GOT3 (cell line): ENCODE measurements at places on chromosomes 1 and 21.

DNA sequence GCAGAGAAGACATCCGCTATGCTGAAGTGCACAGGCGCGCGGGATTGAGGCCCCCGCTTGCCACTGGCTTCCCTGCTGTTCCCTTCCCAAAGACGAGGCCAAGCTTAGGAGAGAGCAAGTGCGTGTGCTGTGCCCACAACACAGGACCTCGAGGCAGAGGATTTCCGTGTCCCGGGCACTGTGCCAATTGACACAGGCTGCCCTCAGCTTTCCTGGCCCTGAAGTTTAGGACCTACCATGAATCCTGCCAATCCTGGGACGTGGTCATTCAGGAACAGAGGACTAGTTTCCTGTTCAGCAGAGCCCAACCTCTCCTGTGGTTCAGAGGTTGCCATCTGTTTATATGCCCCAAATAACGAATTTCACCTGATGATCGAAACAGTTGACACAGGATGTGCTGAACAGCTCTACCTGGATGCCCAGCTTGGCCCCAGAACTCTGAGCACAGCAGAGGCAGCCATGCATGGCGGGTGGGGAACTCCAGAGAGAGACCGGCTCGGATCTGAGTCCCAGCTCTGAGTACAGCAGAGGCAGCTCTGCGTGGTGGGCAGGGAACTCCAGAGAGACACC lies 22.0 kb downstream of the SLC37A1 start:
- DNase-seq = no peak

DNA sequence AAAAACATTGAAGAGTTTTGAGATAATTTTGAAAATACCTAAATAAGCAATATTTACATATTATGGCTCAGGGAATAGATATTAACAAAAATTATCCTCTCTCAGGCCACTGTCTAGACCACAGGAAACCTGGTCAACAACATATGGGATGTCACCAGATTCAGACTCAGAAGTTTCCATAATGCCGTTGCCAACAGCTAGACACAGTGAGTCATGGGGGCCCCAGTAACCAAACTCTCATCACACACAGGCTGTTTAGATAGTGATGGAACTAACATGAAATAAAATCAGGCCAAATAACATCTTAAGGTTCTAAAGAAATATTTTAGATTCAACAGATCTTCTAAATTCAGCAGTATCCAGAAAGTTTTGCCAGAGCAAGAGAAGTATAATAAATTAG lies 681.7 kb upstream of the ADAMTS5 start:
- DNase-seq = no peak

- DNase-seq = no peak
These were observed 57.3 kb upstream of the CCDC190 start for GRCh38 chr1:162918151-162918754.

DNA sequence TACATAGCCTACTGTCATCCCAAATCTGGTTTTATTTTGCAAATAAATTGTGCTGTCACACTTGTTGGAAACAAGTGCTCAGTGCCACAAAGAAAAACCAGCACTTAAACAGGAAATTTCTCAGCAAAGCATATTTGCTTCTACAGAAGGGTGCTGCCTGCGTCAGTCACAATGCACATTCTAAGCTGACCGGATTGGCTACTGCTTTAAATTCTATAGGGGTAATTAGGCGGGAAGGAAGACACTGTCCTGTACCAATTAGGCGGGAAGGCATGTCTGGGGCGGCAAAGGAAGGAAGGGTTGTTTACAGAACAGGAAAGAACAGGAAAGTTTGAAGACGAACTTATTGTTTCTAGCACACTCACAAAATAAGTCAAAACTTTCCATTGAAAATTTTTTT lies 2.8 kb downstream of the IFI16 start:
- no peak for DNase-seq

- no peak for DNase-seq
These were observed 570 bp upstream of the NPR1 start for GRCh38 chr1:153677718-153678518.

DNA sequence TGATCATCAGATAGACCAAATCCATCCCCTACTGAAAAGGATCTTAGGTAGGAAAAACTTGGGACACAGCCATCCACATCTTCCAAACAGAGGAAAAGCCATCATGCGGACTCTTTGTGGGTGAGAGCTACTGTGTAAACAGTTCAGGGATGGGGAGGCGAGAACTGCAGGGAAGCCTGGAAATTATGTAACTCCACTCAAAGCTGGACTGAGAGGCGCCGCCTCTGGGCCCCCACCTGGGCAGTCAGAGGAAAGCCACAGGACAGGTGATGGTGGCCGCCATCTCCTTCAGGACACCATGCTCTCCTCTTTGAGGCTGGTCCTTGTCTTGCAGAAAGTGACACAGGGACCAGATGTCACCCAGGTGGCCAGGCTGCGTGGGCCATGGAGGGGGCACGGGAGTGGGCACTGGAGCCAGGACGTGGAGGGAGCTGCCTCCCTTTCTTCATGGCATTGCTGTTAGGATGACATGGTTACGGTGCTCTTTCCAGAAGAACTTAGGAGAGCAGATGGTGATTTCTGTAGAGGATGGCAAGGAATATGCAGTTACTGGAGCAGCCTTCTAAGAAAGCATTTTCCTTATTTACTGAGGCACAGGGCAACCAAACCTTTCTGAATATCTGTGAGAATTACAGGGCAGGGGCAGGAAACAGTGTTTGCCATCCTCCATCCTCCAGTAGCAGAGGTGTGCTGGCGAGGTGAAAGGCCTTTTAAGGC lies 32.0 kb upstream of the TDRD10 start:
- DNase-seq = no peak

DNA sequence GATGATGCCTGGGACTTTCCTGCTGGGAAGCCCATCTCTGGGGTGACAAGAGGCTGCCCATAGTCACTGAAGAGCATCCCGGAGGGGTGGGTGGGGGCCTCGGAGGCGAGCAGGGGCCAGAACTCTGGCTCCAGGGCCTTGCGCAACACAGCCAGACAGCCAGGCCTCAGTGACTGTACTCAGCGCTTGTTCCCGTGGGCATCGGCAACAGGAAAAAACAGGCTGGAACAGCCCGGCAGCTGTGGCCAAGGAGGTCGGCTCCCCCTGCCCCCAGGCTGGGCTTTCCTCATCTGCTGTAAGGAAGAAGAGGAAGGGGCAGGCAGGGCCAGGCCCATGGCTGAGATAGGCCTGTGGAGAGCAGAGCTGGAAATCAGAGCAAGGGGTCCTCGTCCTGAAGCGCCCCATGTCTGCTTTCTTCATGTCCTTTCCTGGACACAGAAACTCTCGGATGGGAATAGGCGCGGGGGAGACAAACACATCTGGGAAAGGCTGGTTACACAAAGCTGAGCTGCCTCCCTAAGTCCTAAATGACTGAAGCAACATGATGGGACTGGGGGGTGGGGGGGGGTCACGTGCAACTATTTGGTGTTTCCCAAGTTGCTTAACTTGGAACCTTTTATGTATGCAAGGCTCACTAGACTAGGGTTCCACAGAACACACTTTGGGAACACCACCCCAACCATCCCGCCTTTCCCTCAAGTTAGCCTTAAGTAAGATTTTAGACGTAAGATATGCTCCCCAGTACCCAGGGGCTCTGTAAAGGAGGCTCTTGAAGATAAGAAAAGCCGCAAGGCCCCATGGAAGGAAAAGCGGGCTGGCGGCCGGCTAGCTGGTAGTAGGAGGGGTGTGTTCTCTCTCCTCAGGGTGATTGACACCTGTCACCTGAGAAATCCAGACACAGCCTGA lies 30.7 kb downstream of the HSPG2 start:
- no peak for DNase-seq

DNA sequence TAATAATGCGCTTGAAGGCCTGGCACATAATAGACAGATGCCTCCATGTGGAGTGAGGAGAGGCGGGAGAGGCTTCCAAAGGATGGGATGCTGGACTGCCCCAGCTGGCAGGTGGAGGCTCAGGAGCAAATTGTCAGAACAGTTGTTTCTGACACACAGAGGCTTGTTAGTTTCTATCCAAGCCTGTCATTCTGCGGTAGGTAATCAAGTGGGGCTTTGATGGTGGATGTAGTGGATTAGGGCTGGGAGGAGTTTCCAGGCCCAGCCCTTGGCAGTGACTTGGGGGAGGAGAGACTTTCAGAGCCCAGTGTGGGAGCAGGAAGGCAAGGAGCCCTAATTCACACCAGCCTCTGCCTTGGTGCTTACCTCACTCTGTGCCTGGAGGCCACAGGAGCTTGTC lies 44.1 kb downstream of the FOXD2 start:
- no peak for DNase-seq

DNA sequence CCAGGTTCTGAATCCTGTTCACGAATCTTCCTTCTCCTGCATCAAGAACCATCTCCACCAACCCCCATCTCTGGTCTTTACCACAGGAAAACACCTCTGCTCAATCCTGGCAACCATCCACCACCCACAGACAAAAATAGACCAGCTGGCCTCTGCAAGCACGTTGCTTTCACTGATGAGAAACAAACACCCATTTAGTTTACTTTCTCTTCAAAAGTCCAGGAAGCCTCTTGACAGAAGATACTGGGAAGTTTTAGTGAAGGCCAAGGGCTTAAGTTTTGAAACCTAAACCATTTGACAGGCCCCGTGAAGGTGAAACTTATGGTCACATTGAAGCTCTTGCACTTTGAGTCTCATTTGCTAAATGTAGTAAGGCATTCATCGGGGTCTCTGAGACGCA lies 122.6 kb upstream of the PPP2R5A start:
- no peak for DNase-seq

DNA sequence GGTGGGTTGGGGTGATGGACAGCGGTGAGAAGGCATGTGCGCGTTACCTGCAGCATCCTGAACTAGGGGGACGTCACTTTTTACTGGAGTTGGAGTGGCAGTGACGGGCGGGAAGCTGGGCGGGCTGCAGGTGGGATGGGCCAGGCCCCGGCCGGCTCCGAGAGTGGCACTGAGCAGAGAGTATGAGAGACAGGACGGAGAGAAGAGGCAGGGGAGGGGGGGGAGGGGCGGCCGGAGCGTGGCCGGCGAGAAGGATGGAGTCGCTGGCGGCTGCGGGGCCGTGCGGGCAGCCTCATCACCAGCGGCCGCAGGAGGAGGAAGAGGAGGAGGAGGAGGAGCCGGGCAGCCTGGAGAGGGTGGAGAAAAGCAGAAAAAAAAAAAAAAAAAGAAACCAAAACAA lies 154.5 kb downstream of the CASZ1 start:
- no peak for DNase-seq

DNA sequence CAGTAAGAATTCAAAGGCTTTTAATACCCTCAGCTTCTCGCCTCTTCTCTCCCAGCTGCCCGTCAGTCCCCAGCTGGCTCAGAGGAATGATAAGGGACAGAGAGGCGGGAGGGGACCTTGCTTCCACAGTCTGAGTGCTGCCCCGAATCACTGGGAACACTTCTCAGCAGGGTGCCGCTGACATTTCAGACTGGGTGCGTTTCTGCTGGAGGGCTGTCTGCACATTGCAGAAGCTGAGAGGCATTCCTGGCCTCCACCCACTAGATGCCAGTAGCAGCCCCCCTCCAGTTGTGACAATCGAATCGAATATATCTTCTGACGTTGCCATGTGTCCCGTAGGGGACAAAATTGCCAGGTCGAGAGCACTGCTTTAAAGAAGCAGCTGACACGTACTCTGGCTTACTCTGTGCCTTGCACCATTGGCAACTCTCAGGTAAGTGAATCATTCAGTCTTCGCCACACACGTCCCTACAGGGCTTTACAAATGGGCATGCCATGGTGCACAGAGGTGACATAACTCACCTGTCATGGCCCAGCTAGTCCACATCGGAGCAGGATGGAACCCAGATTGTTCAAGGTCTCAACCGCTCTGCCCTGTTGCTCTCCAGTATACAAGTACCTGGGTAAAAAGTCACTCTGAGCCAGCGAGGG lies 23.9 kb downstream of the CTNNBIP1 start:
- DNase-seq = no peak

DNA sequence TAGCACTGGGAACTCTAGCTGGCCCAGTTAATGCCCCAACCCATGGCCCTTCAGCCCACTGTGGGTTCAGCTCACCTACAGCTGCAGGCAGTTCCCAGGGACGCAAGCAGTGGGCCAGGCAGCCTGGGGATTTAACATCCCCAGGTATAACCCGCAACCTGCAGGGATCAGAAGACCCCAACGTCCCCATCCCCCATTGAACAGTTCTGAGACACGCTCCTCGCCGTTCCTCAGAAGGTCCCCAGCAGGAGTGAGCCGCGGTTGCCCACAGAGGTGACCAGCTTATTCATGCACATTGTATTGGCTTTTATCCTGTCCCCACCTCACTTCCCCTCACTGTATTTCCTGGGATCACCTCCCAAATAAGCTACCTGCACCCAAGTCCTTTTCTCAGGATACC lies 5.0 kb upstream of the MATN1 start:
- no peak for DNase-seq

GRCh38 chr1:235617808-235618207 lies 31.8 kb downstream of the GNG4 start:
- DNase-seq = no peak

DNA sequence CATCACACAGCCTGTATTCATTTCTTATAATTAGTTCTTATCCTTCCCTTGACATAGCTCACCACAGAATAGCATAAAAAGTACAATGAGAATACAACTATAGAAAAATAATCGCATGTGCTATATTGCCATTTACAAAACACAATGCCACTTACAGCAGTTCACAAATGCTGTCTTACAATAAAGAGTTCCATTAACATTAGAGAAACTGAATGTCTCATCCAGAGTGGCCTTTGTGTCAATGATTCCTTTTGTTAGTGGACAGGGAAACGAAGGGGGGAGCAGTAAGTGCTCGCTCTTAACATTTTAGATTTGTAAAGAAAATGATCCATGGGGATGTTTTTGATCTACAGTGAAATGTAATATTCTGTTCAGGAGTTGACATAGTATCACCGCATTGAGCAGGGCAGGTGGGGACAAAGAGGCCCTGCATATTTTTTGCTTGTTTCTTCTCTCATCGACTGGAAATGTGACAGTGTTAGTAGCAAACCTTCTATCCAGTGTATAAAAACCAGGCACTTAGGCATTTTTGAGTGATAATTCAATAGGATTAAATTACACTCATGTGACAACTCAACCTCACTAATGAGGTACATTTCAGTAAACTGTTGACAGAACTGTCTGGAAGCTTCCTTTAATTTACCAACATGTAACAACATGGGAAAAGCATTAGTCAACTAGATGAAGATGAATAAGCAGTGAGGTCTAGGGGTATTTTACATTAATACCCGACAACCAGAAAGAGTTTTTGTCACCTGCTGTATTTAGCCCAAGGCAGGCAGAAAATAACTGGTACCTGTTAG lies 35.6 kb upstream of the RRP15 start:
- DNase-seq = no peak

DNA sequence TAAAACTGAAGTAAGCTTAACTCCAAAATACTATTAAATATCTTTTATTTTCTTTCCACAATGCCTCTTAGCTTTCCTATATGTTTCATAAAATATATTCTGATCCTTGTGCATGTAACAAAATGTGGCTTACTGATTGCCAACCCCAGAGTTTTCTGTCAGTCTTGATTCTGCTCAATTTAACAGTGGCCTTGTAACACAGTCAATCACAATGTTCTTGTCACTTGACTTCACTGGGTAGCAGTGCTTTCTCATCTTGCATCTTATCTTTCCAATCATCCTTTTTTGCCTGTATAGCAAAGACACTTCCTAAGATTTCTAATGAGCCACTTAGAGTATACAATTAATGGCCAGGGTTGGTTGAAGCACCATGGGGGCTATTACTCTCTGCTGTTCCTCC lies 19.9 kb upstream of the BRINP3 start:
- DNase-seq = no peak
